GM04503 (cell line): ENCODE measurements at places on chromosomes 1 and 21.

DNA sequence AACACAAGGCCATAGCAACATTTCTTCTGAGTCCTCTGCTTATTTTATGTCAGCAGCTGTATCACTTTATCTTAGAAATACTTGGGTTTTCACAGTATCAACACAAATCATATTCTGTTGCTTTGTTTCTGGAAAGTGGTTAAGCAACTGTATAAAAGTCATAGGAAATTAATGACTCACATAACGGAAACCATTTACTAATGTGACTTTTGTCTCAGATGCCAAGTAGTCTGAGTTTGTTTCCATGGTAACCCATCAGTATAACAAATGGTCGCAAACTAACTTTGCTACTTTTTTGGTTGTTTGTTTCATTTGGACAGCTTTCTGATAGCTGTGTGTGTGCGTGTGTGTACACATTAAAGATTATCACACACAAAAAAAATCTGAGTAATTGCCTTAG, 31.1 kb downstream of the EEIG2 start:
- DNase-seq, result peak; percentile 98

DNA sequence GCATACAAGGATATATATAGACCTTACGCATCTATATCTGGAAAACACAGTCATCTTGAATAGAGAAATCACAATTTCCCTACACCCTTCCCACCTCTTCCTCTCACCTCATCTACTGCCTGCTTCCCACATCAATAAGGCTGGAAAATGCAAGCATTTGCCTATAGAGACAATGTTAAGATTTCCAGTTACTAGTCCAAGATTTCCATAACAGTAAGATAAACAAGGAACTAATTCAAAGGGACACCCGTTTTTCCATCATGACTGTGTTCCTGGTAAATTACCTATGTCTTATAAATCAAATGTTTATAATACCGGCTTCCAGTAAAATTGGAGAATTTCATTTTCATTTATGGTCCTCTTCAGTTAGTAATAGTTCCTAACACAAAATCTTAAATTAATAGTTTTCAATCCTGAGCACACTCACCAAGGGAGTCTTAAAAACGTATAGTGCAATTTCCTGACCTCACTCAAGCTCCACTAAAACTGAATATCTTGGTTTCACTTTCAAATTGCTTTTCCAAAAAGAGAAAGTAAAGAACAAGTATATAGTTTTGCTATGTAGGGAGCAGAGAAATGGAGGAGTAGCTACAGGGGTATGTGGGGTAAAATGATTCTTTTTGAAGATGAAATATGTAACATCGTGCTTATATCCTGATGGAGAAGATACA, 398.7 kb downstream of the PLPP3 start:
- no peak for DNase-seq

- no peak for DNase-seq
Observed at GRCh38 chr1:89536555-89537341, 12.1 kb downstream of the LRRC8B start.

DNA sequence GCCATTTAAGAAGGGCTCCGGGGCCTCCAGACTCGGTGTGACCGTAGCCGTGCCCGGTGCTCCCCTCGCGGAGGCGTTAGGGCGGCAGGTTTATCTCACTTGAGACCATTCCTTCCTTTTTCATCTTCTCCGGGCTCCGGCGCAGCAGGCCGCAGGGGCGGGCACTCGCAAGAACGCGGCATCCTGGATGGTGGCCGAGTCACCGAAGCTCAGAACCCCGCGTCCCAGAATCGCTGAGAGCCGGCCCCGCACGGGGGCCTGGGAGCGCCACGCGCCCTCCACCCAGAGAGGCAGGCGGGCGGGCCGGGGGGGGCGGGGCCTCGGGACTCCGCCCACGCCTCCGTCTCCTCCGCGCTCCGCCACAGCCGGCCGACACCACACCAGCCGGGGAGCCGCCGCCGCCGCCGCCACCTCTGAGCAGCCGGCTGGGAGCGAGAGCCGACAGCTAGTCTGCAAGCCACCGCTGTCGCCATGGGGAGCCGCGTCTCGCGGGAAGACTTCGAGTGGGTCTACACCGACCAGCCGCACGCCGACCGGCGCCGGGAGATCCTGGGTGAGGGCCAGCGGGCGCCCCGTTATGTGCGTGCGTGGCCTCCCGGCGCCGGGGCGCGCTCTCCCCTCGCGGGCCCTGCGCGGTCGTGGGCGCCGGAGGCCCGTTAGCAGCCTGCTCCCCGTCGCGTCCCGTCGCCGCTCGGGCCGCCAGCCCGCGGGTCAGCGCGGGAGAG, at the start of gene DEGS1:
TSS of gene DEGS1 (plus strand) at position 375 of the 725 bp plus-strand sequence. CDS start at position 472, 97 bp downstream.
- DNase-seq, result no peak

GRCh38 chr1:117146072-117146471, 24.5 kb upstream of the TRIM45 start:
- DNase-seq, result no peak

DNA sequence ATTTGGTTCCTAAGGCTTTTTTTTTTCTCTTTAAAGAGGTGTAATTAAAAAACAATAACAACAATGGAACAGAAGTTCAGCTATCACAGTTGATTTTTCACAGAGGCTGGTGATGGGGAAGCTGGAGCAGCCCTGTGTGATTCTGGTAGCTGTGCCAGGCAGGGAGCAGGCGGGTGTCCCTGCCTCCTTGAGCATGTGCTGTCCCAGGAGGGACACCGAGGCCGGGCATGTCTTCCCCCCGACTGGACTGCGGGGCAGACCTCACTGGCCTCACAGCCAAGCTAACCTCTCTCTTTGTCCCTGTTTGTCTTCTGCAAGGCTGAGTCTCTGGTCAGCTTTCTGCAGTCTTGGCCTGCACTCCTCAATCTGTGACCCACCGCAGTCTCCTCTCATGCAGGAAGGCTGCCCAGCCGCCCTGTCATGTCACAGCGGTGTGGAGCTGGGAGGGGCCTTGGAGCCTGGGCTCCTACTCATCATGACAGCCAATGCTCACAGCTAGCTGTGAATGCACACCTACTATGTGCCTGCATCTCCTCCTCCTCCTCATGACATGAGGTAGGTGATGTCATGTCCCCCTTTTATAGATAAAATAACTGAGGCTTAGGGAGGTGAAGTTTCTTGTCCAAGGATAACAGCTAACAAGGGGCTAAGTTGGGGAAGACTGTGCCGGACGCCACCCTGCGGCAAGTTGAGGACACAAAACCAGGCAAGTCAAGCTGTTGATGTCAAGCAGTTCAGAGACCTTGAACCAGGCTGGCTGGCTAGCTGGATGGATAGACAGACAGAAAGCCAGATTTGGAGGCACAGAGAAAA, 10.3 kb upstream of the ACTL8 start:
- no peak for DNase-seq

- DNase-seq, result no peak
Observed at GRCh38 chr21:32427958-32428623, 15.6 kb downstream of the EVA1C start.

DNA sequence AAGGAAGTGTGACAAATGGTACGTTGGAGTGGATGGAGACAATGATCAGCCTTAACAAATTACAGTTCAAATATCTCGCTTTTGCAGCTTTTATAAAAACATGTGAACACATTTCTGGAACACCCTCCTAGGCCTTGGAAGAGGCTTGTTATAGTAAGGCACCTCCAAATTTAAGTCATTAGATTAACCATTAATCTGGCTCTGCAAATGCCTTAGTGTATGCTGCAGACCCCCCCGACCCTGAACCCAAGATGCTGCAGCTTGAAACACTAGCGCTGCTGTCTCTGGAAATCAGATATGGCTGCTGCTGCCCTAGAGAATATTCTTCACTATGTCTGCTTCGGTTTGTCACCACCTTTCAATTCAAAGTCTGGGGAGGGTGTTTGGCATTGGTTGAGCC, 196.4 kb downstream of the MIS18A start:
- DNase-seq, result no peak

DNA sequence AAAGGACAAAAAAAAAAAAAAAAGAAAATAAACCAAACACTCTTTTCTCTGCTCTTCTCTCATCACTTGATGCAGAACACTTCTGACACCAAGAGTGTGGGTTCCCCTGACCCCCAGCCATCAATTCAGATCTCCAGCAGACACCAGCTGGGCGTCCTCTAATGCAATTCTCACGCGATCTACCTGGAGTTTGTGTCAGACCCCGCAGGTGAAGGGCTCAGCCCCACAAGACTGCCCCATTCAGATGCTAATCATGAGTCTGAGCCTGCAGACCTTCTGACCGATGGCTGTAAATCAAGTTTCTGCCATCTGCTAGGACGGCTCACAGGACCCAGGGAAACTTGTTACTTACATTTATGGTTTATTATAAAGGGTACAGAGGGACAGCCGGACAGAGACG, 133.6 kb upstream of the C1orf174 start:
- no peak for DNase-seq

DNA sequence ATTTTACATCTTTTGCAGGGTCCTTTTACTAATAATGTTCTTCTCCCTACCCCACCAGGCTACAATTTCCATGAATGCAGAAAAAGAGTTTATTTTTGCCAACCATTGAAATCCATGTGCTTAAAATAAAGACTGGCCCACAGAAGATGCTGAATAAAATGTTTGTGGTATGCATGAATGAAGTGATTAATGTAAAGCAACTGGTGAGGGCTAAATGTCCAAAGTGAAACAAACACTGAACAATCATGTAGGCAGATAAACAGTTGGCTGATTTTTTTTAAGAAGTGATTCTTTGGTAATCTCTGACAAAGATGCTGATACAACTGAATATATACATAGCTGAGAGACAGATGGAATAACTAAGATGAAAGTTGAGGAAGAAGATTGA, 94.5 kb downstream of the ST6GALNAC5 start:
- DNase-seq, result no peak

- DNase-seq, result no peak
Observed at GRCh38 chr1:85575363-85575995, 5.1 kb upstream of the CCN1 start.

GRCh38 chr1:172406968-172407367, 13.5 kb upstream of the C1orf105 start:
- no peak for DNase-seq

DNA sequence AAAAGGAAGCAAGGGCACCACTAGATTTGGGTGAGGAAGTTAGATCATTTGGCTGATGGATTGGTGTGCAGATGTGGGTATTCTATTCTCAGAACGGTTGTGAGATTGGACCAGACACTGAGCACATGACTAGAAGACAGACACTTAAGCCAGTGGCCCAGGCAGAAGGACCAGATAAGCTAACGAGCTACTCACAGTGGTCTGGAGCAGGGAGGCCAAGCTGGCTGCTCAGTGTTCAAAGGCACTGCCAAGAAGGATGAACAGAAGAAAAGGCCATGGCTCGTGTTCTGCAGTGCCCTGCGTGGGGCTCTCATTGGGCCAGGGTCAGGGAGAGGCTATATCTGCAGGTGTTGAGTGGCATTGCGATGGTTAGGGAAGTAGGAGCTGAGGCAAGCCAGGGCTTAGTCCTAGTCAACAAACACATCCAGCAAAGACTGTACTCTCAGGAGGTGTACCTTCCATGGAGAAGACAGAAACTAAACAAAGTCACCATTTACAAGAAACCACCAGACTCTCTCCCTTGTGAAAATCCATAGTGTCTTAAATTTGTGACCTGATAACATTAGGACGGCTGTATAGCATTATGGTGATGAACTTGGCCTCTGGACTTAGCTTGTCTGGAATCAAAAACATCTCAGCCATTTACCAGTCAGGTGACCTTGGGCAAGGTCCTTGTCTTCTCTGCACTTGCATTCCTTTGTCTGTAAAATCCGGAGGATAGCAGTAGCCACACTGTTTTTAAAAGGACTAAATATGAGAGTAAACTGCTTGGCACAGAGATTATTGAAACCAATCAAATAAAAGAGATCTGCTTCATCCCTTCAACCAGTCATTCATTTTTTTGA, 274.5 kb downstream of the SIPA1L2 start:
- no peak for DNase-seq

DNA sequence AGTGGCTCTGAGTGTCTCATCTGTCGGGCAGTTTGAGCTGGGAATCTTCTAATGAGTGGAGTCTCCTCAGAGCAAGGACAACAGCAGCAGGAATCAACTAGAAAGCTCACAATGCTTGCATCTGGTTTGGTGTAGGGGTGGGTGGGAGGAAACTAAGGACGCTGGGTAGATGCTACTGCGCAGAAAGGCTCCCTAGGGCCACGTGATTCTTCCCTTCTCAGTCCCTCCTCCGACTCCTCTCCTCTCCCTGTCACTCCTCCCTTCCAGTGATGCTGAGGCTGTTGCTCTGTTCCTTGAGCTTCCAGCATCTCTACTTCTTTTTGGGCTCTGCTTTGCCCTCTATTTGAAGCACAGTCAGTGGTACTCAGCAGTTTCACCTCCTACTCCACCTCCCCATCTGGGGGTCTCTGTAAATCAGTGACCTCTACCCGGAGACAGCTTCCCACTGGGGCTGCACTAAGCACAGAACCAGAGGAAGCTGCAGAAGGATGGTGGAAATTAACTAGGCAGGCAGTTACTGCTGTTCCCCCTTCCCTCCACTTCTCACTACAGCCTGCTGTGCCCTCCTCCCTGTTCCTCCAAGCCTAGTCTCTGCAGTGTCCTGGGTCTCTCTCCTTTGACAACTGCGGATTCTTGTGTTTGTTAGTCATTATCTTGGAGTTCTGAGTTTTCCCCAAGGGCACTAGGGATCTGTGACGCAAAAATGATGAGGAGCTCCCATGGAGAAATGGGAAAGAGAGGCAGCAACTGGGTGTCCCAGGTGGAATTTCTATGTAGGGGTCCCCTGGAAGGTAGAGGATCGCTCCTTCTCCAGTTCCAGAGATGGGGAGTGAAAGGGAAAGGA, 5.8 kb downstream of the LINGO4 start:
- DNase-seq, result no peak

GRCh38 chr1:119715542-119715941, 3.8 kb downstream of the PHGDH start:
- no peak for DNase-seq

- no peak for DNase-seq
Observed at GRCh38 chr1:185385991-185386390, 68.9 kb upstream of the IVNS1ABP start.

DNA sequence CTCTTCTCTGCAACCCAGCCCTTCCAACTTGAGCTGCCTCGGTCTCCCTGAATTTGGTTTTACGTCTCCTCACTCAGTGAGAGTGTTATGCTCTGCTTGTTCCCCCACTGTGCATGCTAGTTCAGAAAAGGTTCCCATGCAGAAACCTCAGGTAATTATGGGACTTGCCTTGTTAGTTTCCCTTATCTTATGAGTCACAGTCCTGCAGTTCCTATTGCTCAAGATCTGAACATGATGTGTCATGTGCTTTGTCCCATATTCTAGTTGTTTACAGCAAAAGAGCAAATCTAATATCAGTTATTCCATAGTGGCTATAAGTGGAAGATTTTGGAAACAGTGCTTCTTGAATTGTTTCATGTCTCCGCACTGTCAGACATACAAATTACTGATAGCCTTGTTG, 74.4 kb downstream of the DUSP10 start:
- peak; percentile 45 for DNase-seq
